ENCODE measurements at places on chromosomes 5 and 9.

GRCh38 chr5:108634617-108635288 is 112.9 kb upstream of the FER start:
- DNase-seq = no peak

DNA sequence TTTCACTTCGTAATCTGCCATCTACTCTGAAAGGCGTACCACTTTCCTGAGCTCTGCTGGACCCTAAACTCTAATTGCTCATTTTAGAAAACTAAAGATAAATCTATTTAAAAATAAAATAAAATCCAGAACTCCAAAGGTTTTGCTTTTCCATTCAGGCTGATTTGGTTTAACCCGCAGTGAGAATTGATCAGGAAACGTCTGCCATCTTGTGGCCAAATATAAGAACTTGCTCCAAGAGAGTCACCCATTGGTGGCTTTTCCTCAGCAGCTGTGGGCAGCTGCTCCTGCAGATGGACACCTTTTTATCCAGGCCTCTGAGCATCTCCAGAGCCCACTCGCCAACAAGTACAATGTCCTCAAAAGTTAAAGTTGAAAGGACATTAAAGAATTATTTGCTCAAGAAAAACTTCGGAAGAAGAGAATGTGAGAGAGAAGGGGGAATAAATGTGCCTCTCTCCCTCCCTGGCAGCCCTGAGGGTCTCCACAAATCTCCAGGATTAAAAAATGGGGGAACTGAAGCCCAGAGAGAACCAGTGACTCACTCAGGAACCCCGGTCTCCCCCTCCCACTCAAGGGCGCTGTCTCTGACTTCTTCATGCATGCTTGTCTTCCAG is 4.1 kb downstream of the SAXO1 start:
- no peak for DNase-seq

- DNase-seq = no peak
These were observed 2.6 kb downstream of the FABP6 start for GRCh38 chr5:160231783-160232342.

DNA sequence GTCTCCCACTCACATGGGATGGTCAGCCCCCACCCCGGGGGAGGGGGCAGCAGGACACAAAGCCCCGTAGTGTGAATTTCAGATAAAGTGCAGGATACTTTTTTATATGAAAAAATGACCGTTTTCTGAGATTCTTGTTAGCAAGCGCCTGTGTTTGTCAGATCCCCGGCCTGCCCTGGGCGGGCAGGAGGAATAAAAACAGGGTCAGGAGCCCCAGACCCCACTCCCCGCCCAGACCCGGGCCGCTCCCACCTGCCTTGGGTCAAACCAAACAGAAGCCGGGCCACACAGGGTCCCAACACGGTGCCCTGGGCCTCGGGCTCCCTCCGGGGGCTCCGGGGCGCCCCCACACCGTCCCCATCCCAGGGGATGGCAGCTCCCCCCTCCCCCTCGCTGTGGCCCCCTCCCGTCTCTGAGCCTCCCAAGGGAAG is 13.5 kb upstream of the NRARP start:
- no peak for DNase-seq

GRCh38 chr5:51242456-51242855 is 140.8 kb upstream of the ISL1 start:
- DNase-seq = no peak

GRCh38 chr5:139340051-139340450 is 1.6 kb upstream of the PAIP2 start:
- no peak for DNase-seq

DNA sequence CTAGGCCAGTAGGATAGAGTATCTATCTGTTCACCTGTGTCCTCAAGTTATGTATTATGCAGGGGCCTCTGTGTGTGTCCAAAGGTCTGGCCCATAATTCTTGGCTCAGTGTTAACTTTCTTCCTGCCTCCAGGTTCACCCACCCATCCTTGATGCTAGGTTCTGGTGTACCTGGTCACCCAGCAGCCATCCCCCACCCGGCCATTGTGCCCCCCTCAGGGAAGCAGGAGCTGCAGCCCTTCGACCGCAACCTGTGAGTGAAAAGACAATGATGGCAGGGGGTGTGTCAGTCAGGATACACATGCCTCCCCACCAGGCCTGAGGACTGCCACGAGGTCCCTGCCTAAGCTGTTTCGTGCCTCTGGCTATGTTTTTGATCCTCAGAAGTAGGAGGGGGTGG is 27.6 kb downstream of the TCF7 start:
- no peak for DNase-seq

- no peak for DNase-seq
These were observed 200.3 kb downstream of the TRPM3 start for GRCh38 chr9:70921136-70921535.

GRCh38 chr9:33177639-33178038 is 10.5 kb upstream of the B4GALT1 start:
- DNase-seq = no peak

GRCh38 chr9:60546406-60546805 is 367.8 kb upstream of the SPATA31A5 start:
- DNase-seq = no peak

GRCh38 chr9:131833906-131834305 is 94.0 kb upstream of the RAPGEF1 start:
- DNase-seq = no peak

GRCh38 chr9:137449931-137450538 is 8.9 kb upstream of the ENTPD8 start:
- no peak for DNase-seq

DNA sequence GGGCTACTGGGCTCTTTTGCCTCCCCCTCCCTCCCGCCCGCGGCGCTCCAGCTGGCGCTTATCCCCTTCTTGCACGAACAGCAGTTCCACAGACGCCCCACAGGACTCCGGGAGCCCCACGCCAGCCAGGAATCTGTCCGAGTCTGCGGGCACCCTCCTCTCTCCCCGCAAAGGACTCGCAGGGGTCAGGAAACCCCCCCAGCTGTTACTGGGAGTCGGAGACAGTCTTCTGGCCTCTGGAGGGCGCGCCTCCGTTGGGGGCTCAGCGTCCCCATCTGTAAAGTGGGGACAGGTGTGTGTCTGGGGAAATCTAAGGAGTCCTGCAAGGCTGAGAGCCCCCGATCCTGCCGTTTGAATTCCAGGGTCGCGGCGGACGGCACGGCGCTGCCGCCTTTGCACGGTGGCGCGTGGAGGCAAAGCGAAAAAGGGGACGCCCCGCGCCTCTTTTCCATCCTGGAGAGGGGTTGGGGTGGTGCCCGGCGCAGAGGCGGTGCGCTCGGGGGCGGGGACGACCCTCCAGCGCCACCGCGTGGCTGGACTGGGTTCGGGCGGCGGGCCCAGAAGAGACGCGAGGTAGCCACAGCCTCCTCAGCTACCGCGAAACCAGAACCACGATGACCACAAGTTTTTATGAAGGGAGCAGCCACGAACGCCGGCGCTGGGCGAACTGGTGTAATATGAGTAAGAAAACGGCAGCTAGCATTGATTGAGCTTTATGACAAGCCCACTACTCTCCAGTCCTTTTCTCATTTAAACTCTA is 2.8 kb upstream of the CCIN start:
- DNase-seq = peak; percentile 53

DNA sequence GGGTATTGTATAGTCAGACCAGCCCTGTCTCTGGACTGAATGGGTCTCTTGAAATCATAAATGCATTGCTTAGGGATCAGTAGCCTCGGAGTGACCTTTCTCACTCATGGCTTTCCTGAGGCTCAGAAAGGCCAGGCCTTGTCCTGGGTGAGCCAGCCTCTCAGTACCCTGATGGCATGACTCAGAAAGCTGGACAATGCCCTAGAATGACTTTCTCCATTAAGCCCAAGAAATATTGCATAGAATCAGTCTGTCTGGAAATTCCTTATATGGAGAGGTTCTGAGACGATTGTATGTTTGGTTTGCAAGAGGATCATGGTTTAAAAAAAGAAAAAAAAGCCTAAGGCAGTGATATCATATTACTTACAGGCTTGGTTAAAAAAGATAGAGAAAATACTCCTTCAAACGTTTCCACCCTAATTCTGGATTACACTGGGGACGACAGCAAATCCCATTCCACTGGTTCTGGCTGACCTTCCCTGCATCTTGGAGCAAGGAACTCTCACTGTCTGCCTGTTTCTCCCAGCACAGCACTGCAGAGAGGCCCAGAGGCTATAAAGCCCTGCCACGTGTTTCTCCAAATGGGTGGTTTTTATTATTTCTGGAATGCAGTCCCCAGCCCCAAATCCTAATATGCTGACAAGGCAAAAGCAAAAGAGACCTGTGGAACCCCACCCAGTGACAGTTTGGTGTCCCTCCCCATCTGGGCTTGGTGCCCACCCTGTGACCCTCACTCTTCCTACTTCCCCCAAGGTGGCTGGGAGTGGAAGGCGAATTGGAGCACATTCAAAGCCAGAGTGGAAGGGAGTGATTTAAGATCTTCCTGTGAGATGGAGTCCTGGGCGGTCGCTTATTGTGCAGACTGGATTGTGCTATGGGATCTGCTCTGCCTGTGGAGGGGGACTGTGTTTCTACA is 34.4 kb downstream of the MAP1B start:
- no peak for DNase-seq

DNA sequence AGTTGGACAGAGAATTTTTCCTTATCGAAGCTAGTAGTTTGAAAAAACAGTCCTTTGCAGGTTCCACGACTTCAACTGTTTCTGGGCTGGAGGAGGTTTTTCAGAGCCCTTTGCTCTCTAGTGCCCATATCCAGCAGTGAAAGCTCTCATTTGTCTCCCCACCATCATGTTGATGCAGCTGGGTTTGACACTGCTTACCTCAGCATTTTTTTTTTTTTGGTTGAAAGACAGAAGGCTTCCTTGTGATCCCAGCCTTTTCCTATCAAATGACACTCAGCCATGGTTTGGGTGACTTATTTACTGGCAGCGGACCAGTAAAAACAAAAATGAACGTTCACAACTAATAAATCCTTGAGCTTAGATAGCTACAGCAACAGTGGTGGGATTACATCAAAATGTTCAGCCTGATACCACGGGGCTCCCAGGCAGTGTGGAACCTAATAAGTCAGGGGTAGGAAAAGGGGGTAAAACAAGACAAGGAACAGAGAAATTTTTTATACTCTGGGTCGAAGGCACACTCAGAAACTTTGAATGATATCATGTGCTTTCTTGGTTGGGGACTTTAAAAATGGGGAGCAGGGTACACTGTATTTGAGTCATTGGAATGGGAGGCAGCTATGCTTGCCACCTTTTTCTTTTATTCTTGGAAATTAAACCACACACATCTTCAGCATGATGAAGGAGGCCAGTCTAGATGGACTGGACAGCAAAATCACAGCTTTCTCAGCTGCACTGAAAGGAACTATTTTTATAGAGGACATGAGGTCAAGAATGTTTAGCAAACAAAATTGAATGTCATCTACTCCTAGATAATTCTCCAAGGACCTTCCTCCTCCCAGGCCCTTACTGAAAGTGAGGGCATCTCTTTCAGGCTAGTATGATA is 308.9 kb upstream of the MPDZ start:
- DNase-seq = no peak

GRCh38 chr9:117737721-117738226 is 33.6 kb downstream of the TLR4 start:
- DNase-seq = no peak

DNA sequence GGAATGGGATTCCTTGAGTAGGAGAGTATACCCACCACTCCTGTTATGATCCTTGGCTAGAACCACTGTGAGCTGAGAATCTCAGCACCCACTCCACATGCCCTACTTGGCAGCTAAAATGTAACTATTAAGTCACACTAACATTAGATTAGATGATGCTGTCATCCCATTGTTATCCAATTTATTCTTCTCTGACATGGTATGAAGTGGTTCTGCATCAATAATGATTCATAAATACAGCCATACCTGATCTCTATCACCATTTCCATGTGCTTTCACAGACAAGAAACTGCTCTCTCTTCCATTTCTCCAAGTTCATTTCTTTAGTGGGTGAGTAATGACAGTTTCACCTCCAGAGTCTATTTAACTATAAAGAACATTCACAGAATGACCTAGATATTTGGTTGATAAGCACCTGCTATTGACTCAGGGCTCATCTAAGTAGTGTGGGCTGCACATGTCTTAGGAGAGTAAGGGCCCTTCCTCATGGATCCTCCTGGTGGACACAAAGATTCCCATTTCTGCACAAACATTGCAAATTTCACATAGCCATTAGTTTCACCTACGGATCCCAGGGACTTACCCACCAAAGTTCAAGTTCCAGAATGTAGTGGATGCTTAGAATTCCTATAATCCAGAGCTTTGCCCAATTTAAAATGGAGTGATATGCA is 187.9 kb downstream of the EBF1 start:
- no peak for DNase-seq

DNA sequence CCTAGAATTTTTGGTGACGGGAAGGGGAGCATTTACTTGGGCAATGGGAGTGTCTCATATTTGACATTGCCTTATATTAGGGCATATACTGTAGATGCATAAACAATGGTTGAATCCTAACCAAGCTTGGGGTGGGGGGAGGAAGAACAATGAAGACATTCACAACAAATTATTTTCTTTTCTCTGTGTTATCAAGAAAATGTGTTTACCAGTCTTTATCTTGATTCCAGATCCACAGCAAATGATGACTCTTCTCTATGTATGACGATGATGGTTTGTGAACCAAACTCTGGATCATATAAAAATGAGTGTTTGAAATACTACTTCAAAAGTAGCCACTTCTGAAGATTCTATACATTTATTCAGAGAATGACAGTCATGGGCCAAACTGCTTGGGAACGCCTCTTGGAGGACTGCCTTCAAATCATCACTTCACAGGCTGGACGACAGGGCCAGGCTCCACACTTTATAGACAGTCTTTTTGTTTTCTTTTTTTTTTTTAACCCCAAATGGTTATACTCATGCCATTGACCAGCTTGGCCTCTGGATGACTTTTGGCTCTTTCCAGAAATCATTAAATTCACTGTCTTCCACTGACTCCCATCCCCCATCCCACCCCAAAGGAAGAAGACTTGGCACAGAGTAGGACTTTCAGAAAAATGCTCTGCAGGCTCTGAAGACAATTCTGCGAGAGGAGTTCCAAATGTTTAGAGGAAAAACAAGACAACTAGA is 123.8 kb upstream of the LIFR start:
- DNase-seq = no peak

- no peak for DNase-seq
These were observed at the start of gene ZNF608 for GRCh38 chr5:124745928-124746915. Gene ZNF608 (minus strand): TSS chr5:124746639. CDS start chr5:124744989, 1,650 bp downstream.

- no peak for DNase-seq
These were observed 16.5 kb downstream of the GRXCR2 start for GRCh38 chr5:145856285-145856818.

DNA sequence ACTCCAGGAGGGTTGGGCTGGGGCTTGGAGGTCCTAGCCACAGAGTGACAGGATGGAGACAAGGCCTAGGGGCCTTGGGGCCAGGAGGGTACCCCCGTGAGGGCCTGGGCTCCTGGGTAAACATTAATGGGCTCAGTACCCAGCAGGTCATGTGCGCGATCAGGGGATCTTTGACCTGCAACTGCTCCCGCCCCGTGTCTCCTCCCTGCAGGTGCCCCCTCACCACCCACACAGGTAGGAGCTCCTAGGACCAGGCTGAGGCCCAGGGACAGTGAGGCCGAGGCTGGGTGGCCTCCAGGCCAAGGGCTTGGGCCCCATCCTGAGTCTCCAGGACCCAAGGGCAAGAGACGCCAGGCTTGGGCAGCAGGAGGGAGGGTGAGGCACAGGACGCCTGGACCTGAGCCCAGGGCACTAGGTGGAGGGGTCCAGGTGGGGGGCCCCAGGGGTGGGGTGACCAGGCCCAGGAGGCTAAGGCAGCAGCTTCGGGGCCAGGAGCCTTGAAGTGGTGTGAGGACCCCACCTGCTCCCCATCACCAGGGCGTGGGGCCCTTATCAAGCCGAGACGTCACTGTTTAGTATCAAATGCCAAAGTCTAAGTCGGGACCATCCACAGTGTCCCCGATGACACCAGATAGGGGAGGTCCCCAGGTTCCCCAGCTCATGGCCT is at the start of gene SLC34A3:
Gene SLC34A3 (plus strand): TSS at position 197 of the 667 bp plus-strand sequence. CDS start 802 bp downstream, outside the sequence.
- no peak for DNase-seq

- no peak for DNase-seq
These were observed 94.7 kb downstream of the PPARGC1B start for GRCh38 chr5:149824846-149825245.

Measured in GF-D8 (cell line).